CD4-positive, alpha-beta T cell (primary cell): ENCODE measurements at places on chromosomes 1 and 21. TPM values are rescaled to one million over a fixed set of nuclear protein-coding genes. Genes with fewer than 3 reads are reported as not detected.
A peak's percentile ranks its signal among the peaks of the same experiment; 100 is the strongest.

GRCh38 chr1:24705260-24706073 lies 39.8 kb upstream of the CLIC4 start:
- no peak for DNase-seq

- DNase-seq = no peak
Observed at GRCh38 chr1:203410182-203410900, 59.4 kb upstream of the FMOD start.

DNA sequence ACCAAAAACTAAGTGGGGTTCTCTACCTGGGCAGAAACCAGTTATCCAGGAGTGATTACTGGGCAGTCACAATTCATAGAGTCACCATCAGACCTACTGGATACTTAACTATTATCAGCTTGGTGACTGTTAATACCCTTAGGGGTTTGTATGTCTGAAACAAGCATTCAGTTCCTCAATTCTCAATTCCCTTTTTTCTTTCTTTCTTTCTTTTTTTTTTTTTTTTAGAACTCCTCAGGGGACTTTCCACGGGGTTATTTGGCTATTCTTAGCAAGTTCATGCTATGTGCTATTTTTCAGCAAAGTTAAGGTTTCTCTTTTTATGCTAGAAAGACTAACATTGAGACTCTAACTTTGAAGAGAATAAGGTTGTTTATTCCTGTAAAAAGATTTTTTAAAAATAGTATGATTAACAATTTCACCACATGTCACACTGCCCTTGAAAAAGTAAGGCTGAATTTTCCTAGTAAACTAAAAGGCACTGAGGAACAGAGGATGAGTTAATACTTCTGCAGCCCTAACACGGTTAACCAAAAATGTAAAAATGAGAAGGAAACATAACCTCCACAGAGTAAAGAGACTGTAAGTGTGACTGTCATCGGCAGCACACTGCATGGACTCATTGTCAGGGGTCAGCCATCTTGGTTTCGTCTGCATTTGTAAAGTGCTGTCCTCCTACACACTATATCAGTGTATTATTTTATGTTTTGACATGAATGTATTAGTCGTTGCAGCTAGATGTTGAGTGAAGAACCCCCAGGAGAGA lies 310.2 kb downstream of the NTNG1 start:
- DNase-seq = no peak

DNA sequence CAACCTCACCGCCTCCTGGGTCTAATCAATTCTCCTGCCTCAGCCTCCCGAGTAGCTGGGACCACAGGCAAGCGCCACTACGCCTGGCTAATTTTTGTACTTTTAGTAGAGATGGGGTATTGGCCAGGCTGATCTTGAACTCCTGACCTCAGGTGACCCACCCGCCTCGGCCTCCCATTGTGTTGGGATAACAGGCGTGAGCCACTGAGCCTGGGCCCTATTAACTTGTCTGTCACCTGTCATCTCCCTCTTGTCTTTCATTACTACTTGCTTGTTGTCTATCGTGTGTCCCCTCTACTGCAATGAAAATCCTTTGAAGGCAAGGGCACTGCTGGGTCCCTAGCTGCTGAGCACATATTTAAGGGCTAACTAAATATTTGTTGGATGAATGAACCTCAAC lies 3.4 kb downstream of the UQCRHL start:
- no peak for DNase-seq

DNA sequence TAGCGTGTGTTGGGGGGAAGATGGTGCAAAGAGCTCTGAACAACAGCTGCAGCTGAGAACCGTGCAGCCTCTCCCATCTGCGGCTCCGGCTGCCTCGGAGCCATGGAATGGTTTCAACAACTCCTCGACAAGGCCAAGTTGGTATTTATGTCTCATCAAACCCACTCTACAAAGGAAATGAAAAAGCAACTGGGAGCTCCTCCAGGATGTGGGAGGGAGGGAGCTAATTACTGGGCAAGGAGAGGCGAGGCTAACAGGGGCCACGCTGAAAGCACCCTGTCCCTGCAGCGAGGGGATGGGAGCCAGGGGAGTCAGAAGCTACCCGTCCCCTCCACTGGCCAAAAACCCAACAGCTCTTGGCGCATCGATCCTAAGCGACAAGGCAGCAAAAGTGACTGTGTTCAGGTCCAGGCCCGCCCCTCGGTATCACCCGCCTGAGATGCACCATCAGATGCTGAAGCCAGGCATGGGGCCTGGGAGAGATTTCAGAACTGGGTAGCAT lies 63.1 kb downstream of the ACOT7 start:
- no peak for DNase-seq

GRCh38 chr1:228957535-228957934 lies 222.3 kb downstream of the RHOU start:
- DNase-seq = no peak

DNA sequence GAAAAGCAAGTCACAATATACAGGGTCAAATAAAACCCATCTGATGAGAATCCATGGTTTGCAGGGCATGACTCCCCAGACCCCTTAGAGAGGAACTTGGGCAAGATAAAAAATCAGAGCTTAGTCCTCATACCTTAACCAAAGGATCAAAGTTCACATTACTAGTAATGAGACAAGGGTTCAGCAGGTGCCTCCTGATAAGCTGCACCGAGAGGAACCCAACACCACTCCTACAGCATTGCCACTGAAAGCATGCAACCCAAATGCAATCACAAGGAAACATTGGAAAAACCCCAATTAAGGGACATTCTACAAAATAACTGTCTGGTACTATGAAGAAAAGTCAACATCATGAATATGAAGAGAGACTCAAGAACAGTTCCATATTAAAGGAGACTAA lies 29.7 kb downstream of the CCDC185 start:
- no peak for DNase-seq

DNA sequence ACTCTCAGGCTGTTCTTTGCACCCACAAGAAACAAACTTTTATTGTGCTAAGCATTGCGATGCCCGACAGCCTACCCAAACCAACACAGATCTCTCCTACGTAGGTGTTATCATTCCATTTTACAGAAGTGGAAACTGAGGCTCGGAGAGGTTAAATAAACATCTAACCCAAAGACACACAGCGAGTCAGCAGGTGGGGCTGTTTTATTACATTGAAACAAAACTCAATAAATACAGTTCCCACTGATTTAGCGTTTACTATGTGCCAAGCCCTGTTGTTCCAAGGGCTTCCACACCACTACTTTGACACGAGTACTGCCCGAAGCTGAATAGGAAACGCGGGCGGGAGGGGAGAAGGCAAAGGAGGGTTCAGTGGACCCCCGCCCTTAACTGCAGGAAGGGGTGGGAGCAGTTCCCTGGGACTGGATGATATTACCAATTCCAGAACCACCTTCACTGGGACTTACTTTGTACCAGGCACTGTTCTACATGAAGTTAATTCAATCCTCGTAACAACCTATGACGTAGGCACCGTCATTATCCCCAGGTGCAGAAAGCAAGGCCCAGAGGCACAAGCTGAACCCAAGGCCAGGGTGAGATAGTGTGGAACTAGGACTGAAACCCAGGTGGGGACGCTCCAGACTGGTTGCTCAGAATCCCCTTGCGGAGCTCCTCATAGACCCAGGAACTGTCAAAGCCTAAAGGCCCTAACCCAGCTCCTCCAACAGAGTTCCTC lies 19.3 kb upstream of the ALDH4A1 start:
- DNase-seq = no peak

GRCh38 chr1:180397175-180397574 lies 105.2 kb downstream of the ACBD6 start:
- no peak for DNase-seq

DNA sequence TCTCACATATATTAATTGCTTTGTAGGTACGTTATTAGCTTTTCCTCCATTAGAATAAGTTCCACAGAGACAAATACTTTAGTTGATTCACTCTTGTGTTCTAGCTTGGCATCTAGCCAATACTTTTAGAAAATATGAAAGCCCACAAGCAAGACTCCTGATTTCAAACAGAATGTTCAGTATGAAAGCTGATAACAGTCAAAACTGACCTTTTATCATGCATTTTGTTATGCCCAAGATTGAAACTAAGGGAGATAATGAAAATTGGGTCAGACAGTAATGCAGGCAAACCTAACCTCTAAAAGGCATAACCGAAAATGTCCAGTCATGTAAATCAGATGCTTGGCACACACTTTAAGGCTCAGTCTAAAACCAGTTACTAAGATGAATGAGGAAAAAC lies 61.7 kb downstream of the ERICH3 start:
- no peak for DNase-seq

- DNase-seq = no peak
Observed at GRCh38 chr1:5847013-5847659, 145.1 kb downstream of the NPHP4 start.

DNA sequence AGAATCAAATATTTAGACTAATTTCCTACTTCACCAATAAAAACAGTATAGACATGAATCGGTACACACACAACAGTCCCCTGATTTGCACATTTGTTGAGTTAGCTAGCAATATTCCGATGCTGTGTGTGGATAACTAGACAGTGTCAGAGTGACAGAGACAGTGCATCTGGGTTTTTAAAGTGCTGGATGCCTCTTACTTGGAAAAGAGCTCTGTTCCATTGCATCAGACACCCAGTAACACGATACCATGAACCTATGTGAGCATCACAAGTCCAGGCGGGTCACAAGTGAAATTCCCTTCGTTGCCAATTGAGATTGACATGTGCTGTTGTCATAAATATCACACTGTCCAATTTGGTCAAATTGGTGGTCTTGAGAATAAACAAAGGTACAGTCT lies 82.0 kb upstream of the ESRRG start:
- DNase-seq = no peak

DNA sequence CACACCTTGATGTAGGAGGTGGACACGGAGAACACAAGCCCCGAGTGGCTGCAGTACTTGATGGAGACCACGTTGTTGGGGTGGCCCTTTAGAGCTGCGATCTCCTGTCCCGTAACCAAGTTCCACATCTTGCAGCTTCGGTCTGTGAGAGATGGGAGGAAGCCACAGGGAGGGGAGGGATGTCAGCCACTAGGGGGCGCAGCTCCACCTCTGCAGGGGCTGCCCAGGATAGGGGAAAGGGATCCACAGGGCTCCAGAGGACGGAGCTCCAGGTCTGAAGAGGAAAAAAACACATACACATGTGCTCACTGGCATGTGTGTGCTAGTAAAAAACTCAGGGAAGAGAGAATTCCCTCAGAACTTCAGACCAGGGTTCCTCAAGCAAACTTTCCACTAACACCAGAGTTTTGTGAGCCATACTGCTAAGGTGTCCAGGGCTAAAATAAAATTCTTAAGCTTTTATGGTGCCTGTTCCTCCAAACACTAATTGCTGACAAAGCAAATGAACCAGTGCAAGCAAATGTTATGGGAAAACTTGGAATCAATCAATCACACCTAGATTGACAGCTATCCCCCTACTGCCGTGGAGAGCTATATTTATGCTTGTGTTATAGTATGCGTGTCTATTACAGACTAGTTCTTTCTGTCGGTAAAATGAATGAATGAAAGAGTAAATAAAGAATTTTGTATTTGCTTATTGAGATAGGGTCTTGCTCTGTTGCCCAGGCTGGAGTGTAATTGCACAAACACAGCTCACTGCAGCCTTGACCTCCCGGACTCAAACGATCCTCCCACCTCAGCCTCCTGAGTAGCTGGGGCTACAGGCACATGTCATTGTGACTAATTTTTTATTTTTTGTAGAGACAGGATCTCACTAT lies 43.7 kb downstream of the KIF21B start:
- peak; percentile 77 for DNase-seq

DNA sequence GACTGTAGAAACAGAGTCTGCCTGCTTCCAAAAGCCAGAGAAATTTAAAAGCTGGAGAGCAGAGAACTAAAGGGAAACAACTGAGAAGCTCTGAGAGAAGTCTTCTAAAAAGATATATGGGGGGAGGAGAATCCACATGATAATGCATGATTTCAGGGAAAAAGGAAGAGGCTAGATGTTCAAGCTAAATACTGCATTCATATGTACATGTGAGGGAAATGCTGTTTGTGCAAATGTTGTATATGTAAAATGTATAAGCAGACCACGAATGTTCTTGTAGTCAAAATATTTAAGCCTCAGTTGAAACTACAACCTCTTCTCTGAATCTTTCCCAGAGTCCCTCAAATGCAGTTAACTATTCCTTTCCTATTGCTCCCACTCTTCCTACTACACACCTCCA lies 79.2 kb downstream of the AKT3 start:
- no peak for DNase-seq

DNA sequence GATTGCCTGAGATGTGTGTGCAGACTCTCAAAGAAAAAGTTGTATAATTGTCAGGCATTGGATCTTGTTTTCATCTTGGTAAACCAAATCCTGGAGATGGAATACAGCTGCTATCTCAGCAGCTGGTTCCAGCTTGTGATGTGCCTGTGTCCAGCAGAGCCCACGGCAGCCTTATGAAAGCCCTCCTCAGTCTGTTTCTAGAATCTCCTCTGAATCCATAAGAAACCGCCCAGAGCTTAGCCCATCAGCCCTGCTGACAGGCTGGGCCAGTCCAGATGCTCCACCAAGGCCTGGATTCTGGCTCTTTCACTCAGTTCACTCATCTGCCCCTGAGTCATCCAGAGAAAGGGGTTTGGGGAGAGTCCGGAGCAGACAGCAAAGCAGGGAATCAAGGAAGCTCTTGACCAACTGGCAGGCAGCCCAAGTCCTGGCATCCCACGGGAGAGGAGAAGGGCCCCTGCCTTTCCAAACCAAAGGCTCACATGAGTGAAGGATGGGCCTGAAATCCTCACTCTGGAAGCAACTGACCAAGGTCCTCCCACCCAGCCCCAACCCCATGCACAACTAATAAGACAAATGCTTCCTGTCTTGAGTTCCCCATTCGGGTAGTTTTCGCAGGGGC lies 45.7 kb downstream of the NAV1 start:
- DNase-seq = no peak

DNA sequence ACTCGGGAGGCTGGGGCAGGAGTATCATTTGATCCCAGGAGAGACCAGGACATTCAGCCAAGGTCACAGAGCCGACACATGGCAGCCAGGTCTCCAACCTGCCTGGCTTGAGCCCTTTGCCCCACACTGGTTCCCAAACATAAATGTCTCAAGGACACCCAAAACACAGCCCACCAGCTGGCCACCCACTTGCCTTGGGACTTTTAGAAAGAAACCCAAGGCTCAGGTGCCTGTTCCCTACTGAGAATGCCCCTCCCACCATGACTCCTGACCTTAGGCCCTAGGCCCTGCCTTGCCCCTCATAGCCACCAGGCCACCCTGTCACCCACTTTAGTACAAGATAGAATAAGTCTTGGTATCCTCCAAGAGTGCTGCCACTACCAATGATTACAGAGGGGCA lies 41.9 kb upstream of the LRP8 start:
- no peak for DNase-seq

GRCh38 chr1:243844186-243844585 lies 5.9 kb downstream of the AKT3 start:
- DNase-seq = no peak

- no peak for DNase-seq
Observed at GRCh38 chr1:41359211-41360073, 1.8 kb upstream of the FOXO6 start.

S100A7 gene
- total RNA-seq = not detected

CFHR2 gene
- total RNA-seq = not detected

SLC2A5 gene
- not detected for total RNA-seq

MATN1 gene
- 2.7 TPM for total RNA-seq

BGLAP gene
- total RNA-seq = 1.9 TPM

NUDT17 gene
- total RNA-seq = 1.6 TPM

VANGL1 gene
- total RNA-seq = 1.1 TPM

NEK2 gene
- not detected for total RNA-seq

DPM3 gene
- 20.5 TPM for total RNA-seq

DIO1 gene
- total RNA-seq = not detected

TMEM79 gene
- total RNA-seq = 1.0 TPM

TGFB2 gene
- total RNA-seq = 0.11 TPM
